ENCODE measurements at places on chromosomes 13 and 19.

DNA sequence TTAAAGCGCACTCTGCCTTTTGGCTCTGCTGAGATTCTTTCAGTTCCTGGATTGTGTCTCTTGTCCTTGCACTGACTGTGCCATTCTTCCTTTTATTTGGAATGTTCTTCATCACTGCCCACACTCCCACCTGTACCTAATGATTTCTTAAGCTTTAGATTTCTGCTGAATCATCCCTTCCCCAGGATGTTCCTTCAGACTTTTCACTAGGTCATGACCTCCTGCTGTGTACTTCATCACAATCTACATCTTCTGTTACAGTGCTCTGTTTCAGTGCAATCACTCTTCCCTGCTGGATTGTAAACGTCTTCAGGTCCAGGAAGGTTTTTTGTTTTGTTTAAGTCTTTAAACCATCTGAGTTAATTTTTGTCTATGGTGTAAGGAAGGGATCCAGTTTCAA lies 281.0 kb downstream of the ATP8A2 start:
- no peak for DNase-seq

- no peak for DNase-seq
These were observed 14.5 kb upstream of the RAB20 start for GRCh38 chr13:110576070-110576394.

DNA sequence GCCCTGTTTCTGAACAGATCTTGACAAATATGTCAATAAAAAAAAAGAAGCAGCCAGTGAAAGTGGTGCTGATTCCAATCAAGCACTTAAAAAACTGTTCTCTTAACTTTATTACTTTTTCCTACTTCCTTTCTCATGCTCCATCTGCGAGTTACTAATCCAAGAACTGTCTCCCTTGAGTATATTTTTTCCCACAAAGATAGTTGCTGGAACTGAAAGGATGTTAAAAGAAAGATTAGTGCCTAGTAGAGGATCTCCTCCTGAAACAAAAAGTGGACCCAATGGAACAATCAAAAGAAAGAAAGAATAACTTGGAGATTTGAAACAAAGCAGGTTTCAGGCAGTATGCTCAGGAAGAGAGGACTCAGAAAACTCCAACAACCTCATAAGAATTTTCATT lies 1034.8 kb downstream of the PCDH17 start:
- no peak for DNase-seq

DNA sequence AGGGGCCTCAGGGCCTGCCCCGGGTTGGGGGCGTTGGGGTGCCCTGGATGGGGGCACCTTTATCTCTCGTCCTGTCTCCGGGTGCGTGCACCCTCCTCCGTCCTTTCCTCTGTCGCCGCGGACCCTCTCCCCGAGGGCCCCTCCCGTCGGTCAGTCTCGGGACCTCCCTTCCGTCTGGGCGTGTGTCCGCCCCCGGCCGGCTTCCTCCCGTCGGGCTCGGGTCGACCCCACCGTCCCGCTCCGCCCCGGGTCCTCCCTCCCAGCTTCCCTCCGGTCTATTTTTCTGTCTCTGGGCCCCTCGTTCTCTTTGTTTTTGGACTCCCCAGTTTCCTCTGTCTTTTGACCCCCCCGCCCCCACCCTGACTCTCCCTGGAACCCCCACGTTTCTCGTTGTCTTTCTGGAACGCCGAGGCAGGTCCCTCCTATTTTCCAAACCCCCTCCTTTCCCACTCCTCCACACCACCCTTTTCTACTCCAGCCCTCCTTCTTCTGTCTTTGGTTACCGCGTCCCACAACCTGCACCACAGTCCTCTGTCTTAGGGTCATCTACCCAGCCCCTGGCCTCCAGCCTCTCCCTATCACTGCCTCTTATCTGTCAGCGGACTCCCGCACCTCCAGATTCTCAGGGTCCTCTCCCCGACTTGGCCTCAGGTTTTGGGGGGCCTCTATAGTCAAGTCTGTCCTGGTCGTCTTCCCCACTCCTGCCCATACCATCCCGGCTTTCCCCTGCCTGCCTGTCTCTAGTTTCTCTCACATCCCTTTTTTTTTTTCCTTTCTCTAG lies 757 bp downstream of the EGLN2 start:
- no peak for DNase-seq

GRCh38 chr13:46369506-46370277 lies 17.4 kb downstream of the RUBCNL start:
- peak; percentile 86 for DNase-seq

DNA sequence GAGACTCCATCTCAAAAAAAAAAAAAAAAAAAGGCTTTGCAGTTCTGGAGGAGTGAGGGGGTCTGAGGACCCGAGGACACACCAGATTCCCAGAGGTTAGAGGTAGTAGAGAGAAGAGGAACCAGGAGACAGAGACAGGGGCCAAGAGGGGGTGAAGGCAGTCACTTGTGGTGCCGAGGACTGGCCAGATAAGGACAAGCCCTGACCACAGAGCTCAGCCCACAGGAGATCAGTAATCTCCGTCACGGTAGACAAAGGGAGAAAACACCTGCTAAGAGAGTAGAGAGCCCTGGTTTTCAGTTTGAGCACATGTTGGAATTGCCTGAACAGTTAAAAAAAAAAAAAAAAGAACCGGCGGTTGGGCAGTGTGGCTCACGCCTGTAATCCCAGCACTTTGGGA lies 1.7 kb upstream of the PRAM1 start:
- DNase-seq: no peak

- DNase-seq: peak; percentile 34
These were observed 8.6 kb downstream of the CLN5 start for GRCh38 chr13:77000475-77000874.

DNA sequence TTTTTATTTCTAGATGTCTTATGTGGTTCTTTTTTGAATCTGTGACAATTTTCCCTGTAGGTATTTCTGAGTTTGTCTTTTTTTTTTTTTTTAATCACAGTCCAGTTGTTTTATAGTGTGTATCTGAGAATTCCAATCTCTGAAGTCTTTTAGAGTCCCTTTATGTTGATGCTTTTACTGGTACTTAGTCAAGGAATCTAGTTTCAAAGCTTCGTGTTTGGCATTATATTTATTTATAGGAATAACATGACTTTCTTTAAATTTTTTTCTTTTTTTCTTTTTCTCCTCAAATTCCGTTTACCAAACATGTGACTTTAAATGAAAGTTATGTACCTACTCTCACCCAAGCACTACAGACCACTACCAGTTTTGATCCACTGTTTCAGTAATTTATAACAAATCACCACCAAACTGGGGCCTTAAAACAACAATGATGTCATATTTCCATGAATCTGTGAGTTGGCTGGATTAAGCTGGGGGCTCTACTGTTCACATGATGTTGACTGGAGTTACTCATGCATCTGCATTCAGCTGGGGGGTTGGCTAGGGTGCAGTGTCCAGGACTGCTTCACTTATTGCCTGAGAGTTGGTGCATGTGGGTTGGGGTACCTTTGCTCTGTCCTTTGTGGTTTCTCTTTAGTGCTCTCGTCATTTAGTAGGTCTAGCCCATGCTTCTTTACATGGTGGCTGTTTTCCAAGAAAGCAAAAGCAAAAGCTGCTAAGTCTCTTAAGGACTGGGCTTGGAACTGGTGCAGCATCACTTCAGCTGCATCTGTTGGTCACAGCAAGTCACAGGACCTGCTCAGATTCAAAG lies 22.3 kb downstream of the KCTD4 start:
- DNase-seq: peak; percentile 10

GRCh38 chr13:73307481-73307880 lies 248.7 kb downstream of the KLF5 start:
- DNase-seq: no peak

DNA sequence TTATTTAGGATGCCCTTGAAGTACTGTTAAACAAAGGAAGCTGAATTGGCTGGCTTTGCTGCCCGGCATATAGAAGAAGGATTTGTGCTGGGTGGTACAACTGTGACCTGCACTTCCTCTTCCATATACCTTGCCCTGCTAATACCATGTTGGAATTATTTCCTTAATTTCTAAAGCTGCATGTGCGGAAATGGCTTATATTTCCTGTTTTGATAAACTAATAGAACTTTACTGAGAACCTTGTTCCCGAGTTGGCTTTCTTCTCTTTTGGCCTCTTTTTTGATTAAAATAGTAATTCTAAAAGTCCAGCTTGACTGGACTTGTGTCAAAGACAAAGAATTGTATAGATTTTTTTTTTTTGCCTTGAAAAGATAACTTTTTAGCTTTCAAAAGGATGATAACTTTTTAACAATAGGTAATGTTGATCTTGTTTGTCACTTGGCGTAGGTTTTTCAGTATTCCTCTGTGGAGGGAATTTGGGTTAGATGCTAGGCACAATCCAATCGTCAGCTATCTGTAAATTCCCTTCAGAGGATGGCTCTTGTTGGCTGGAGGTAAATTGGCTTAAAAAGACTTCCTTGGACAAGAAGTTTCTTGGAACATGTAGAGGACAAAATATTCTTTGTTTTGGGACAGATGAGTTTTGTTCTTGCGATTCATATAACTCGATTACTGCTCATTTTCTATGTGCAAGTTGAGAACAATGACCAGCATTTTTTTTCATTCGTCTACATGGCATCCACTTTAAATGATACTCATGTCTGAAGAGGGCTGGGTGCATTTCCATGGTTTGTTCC lies 41.4 kb downstream of the COL4A2 start:
- no peak for DNase-seq

DNA sequence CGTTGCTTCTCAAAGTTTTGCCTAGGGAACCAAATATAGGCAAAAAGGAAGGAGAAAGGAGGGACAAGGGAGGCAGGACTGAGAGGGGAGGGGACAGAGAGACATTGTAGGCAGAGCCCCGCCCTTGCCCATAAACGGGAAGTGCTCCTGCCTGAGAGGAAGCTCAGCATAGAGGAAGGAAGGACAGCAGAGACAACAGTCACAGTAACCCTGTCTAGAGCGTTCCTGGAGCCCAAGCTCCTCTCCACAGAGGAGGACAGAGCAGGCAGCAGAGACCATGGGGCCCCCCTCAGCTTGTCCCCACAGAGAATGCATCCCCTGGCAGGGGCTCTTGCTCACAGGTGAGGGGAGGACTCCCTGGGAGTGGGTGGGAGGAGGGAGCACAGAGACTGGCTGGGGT lies at the start of gene CEACAM21:
CEACAM21 (plus strand) TSS at position 169 of the 400 bp plus-strand sequence; CDS start at position 278, 109 bp downstream.
- no peak for DNase-seq

- peak; percentile 1 for DNase-seq
These were observed 156.3 kb downstream of the SLITRK5 start for GRCh38 chr13:87827479-87827878.

GRCh38 chr19:58058467-58058866 lies 615 bp upstream of the ZNF135 start:
- DNase-seq: no peak

- no peak for DNase-seq
These were observed 13.6 kb downstream of the KLF5 start for GRCh38 chr13:73072239-73072900.

- peak; percentile 71 for DNase-seq
These were observed 19.4 kb downstream of the CEACAM21 start for GRCh38 chr19:41595258-41595889.

- DNase-seq: no peak
These were observed 19.7 kb downstream of the ZNF714 start for GRCh38 chr19:21101521-21102242.

GRCh38 chr19:9362905-9363304 lies at the start of gene ZNF177:
ZNF177 (plus strand) TSS chr19:9363013; CDS start chr19:9378312, 15,299 bp downstream.
- DNase-seq: no peak

GRCh38 chr13:72151241-72151640 lies 284.2 kb upstream of the DACH1 start:
- peak; percentile 63 for DNase-seq

All from AG08395 (cell line).